ENCODE measurements at places on chromosomes 16 and 17. TPM values are rescaled to one million over a fixed set of nuclear protein-coding genes. Genes with fewer than 3 reads are reported as not detected.
A peak's percentile ranks its signal among the peaks of the same experiment; 100 is the strongest.

Gene GPR139
- total RNA-seq, result not detected

Gene SOST
- total RNA-seq, result 21.7 TPM

Gene KRT39
- not detected for total RNA-seq

Gene LRRC46
- 0.51 TPM for total RNA-seq

Gene SCNN1G
- not detected for total RNA-seq

Gene CCL23
- total RNA-seq, result 8.6 TPM

Gene KRT33A
- not detected for total RNA-seq

Gene BEAN1
- total RNA-seq, result 0.16 TPM

Gene CCL17
- 0.94 TPM for total RNA-seq

DNA sequence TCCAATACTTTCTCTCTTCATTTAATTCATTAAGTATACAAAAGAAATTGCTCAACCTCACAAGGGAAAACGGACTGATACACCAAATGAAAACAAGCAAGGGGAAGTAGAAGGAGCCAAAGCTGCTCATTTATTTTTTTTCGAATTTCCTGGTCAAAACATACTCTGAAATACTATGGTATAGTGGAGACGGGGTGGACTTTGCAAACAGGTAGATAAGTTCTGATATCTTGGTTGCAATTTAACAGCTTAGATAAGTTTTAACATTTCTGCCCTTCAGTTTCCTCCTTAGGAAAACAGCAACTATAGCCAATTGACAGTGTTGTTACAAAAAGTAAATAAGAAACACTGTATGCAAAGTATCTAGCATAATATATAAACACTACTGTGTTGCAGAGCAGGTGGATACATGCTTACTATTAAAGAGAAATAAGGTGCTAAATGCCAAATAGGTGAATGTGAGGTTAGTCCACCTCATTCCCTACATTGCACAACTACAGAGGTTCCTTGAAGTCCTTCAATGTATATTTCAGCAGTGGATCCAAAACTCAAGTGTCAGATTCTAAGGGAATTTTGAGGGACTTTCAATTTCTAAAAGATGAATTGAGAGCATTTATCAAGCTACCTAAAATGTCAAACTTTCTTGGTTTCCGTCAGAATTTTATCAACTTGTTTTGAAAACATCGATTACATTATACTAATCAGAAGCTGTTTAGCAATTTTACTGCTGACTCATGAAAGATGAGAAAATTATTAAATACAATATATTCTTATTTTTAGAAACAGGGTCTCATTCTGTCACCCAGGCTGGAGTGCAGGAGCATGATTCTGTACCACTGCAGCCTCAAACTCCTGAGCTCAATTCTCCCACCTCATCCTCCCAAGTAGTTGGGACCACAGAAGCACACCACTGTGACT, 11.0 kb downstream of the CCDC47 start:
- DNase-seq, result no peak

DNA sequence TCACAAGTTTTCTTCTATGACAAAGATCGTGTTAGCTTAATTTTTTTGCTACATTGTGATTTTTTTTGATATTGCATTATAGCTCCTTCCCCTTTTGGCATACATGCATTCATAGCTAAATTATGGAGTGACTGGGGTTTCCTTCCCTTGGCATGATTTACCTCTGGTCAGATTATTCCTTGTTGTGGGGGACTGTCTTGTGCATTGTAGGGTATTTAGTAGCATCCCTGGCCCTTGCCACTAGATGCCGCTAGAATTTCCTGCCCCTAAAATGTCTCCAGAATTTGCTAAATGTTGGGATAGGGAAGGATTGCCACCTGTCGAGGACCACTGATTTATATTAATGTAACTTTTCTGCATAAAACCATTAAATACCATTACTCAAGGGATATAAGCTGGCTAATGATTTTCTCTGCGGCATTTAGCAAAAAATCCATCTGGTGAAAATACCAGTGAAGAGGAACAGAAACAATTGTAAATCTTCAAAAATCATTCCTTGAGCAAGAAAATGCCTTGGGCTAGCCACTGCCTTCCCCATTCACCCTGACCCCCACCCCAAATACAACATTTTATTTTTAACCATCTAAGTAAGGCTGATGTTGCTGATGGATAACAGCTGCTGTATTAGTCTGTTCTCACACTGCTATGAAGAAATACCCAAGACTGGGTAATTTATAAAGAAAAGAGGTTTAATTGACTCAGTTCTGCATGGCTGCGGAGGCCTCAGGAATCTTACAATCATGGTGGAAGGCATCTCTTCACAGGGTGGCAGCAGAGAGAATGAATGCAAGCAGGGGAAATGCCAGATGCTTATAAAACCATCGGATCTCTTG, 195.2 kb downstream of the MAP2K6 start:
- no peak for DNase-seq

- DNase-seq, result no peak
These were observed 171.8 kb upstream of the GSE1 start for GRCh38 chr16:85441189-85441889.

DNA sequence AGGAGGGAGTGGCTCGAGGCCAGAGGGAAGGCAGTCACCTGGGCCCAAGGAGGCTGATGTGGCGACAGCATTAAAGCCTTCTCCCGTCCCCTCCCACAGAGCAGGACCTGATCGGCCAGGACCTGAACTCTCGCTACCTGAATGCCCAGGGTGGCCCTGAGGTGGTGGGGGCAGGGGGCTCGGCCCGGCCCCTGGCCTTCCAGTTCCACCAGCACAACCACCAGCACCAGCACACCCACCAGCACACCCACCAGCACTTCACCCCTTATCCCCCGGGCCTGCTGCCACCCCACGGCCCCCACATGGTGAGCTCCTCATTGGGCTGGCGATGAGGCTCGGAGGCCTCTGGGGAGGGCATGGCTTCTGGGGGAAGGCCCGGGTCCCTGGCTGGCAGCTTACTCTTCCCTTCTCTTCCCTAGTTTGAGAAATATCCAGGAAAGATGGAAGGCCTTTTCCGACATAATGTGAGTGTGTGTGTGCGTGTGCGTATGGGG, 6.4 kb downstream of the FBRS start:
- no peak for DNase-seq

GRCh38 chr16:57981636-57982035, 10.7 kb upstream of the CNGB1 start:
- DNase-seq, result peak; percentile 4

- no peak for DNase-seq
These were observed 55.5 kb downstream of the ANKFY1 start for GRCh38 chr17:4208238-4208637.

GRCh38 chr16:51024703-51025102, 126.4 kb downstream of the SALL1 start:
- DNase-seq, result no peak

DNA sequence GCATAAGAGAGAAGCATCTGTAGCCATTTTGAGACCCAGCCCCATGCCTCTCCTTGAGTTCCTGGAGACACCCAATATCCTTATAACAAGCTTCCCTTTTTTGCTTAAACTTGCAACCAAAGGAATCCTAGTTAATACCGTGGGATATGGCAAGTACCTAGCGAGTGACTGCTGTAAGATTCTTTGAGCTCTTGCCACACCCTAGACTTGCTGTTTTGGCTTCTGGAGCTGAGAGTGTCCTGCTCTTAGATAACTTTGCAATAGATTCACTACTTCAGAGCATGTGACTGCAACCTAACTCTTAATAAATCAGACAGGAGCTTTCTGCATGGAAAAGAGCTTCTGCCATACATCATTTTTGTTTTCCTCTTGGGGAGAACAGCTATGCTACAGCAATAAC, 58.3 kb downstream of the AKAP1 start:
- no peak for DNase-seq

GRCh38 chr16:4309102-4309832, 6.6 kb upstream of the GLIS2 start:
- no peak for DNase-seq

DNA sequence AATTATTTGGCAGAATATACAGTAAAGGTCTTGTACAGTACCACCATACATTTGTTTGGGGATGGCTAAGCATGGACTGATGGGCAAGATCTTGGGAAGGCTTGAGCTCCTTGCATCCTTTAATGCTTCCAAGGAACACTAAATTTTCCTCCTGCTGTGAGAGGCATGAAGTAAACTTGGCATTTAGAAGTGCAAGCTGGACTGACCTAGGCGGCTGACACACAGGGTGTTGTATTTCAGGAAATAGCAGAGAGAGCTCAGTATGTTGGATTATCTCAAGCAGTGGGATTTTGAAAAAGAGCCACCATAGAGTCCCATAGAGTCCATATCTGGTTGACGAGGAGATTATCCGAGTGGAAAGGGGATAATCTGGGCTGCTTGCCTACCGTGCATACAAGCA, 2137.1 kb downstream of the TP53TG3F start:
- DNase-seq, result no peak

DNA sequence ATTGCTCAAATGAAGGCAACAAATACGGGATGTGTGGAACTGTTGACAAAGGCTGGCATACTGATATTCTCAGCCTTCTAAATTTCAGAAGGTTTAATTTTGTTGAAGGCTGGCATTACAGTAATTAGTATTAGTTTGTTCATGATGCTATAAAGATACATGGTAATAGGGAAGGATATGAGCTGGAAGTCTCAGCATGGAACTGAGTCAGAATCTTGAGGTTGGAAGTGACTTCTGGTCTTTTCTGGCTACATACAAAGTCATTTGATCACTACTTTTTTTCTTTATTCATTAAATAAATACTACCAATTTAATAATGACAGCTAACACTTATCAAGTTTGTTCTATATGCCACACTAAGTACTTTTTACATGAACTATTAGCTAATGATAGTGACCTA, 22.6 kb downstream of the RABEP1 start:
- DNase-seq, result no peak

- no peak for DNase-seq
These were observed 33.6 kb upstream of the CCR7 start for GRCh38 chr17:40598619-40599467.

All from aorta (tissue), 5 donors.